ENCODE measurements at places on chromosomes 6 and 20.

GRCh38 chr6:32329141-32329540 is 42.6 kb downstream of the TSBP1 start:
- DNase-seq, result no peak

DNA sequence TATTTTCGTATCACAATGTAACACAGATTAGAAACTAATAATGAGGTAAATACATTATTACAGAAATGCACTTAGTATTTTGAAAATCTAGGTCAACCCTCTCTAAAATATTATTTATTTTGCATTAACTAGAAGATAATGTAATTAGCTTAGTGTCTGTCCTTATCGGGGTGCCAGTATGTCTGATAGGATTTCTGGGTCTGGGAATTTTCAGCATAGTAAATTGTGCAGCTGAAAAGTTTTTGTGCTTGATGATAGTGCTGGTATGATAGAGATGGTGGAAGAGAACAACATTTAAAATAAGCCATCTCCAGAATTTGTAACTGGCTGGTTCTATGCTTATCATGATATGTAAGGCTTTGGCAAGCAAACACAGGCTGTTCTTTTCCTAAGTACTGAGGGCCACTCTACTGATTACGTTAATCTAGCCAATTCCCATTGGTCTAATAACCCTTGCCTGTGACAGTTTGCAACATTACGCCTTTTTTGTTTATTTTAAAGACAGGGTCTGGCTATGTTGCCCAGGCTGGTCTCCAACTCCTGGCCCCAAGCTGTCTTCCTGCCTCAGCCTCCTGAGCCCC is 50.8 kb downstream of the PREP start:
- DNase-seq, result no peak

DNA sequence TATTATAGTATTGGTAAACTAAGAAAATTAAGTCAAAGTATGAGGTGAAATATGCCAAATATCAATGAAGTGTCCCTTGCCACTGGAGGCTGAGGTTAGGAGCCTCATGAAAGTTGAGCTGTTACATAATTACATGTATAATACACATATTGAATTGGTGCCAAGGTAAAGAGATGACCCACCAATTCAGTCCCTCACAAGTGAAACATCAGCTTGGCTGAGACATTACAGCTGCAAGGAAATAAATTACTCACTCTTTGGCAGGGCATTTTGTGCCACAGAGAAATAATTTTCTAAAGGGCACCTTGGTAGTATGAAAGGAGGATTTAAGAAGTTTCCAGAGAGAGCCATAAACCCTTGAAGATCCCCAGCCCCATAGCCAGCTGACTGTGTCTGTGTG is 127.4 kb downstream of the ADGRG6 start:
- peak; percentile 62 for DNase-seq

DNA sequence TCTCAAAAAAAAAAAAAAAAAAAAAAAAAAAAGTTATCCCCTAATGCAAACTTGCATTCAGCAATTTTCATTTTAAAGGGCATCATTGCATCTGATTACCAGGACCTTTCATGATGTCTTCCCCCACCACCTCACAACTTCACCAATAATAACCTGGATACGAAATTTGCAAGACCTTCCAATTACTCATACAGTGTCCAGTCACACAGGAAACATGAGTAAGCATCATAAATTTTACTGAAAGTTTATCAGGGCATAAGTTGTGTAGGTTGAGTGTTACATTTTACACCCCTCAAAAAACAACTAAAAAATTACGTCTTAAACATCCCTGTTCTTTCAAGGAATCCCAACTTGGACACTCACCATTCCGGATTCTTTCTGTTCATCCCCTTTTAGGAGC is 79.1 kb upstream of the ANKEF1 start:
- peak; percentile 62 for DNase-seq

DNA sequence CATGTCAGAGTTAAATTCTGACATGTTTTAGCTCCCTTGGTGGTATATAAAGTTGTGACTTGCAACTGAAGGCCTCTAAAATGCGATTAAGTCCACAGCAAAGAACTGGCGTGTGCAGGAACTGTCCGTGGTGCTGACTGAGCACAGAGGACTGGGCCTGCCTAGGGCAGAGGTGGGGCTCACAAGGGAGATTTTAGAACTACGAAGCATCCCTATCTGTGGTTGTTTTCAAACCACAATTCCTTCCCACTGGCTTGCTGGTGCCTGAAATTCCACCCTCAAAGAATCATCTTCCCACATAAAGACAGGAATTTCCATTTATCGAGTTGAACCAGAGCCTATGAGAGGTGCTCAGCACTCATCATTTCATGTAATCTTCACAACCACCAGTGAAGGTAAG is 30.1 kb downstream of the RIMS4 start:
- peak; percentile 60 for DNase-seq

GRCh38 chr6:8329562-8329961 is 105.8 kb downstream of the SLC35B3 start:
- DNase-seq, result no peak

- no peak for DNase-seq
Measured at GRCh38 chr20:25692499-25692898, 4.2 kb downstream of the ZNF337 start.

GRCh38 chr20:64044484-64045247 is 4.8 kb downstream of the SOX18 start:
- peak; percentile 76 for DNase-seq

GRCh38 chr6:34465531-34466241 is at the start of gene PACSIN1:
Gene PACSIN1 (plus strand): TSS chr6:34466076. CDS start chr6:34526306, 60,230 bp downstream.
- DNase-seq, result no peak

DNA sequence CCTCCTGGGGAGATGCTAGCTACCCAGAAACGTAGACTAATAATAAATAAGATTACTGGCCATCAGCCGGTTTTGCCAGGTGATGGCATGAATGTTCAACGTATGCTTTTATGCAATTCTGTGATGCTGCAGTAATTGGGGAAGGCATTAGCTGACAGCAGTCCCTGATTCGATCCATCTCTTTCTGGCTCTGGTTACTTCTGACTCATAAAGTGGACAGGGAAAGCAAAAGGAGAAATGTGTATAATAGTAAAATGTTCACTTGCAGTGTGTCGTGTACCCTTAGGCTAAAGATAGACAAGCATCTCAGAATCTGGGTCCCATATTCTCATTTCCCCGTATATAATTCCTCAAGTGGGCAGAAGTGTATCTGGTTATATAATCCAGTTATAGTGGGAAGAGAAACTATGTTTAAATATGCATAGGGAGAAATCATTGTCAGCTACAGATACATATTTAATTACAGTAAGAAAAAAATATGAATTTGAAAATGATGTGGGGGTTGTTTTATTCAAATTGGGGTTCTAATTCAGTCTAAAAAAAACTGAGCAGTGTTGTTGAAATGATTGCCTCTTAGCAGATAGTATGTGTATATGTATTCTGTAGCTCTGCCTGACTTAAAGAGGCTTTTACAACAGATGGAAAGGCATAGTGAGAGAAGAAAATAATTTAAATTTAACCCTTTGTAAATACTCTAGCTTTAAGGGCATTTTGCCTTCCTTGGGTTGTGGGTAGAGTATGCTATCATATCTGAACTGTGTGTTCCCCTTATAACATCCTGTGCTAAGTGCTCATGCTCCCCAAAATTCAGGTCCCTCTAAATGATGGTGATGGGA is 40.6 kb downstream of the DOK5 start:
- no peak for DNase-seq

- DNase-seq, result no peak
Measured at GRCh38 chr6:36285187-36285671, 15.4 kb downstream of the PNPLA1 start.

- DNase-seq, result peak; percentile 32
Measured at GRCh38 chr20:56778765-56779195, 149.7 kb downstream of the TFAP2C start.

- no peak for DNase-seq
Measured at GRCh38 chr6:15340105-15340601, 94.3 kb downstream of the JARID2 start.

- no peak for DNase-seq
Measured at GRCh38 chr6:6407071-6407741, 86.7 kb upstream of the F13A1 start.

DNA sequence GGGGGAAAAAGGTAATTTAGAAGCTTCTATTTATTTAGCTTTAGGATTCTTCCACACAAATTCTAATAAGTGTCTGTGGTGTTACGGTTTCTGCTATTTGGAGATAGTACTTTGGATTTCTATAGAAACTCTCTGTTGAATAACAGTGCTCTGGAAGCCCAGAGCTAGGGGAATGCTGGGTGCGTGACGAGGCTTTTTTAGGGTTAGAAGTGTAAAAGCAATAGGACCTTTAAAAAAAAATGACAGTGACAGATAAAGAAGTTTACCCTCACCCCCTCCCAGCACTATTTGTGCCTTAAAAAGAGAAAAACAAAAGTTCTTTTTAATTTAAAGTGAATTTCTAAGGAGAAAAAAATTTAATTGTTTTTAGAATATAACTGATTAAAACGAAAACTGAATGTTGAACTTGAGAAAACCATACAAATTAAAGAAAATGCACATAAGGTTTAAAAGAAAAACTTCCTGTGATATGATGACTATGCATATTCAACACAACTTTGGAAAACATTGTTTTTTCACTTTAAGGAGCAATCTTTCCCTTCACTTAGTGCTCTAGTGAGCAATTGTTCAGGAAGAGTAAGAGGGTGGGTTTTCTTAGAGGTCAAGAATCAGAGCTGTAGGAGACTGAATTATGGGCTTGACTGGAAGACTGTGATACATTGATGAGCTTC is 89.6 kb upstream of the RIPOR2 start:
- DNase-seq, result no peak
